GM04504 (cell line): ENCODE measurements at places on chromosomes 7 and 10.

DNA sequence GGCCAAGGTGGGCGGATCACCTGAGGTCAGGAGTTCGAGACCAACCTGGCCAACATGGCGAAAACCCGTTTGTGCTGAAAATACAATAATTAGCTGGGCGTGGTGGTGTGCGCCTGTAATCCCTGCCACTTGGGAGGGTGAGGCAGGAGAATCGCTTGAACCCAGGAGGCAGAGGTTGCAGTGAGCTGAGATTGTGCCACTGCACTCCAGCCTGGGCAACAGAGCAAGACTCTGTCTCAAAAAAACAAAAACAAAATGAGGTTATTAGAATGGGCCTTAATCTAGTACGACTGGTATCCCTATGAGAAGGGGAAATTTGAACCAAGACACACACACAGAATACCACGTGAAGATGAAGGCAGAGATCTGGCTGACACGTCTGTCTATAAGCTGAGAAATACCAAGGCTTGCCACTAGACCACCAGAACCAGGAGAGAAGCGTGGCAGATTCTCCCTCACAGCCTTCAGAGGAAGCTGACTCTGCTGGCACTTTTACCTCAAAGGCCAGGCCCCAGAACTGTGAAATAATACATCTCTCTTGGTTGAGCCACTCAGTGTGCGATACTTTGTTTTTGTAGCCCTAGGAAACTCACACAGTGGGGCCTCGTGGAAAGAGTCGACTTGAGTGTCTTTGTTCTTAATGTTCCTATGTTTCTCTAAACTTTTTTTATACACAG lies 59.6 kb downstream of the TMEM209 start:
- no peak for DNase-seq

- no peak for DNase-seq
Observed at GRCh38 chr10:132066812-132067211, 1.1 kb downstream of the JAKMIP3 start.

DNA sequence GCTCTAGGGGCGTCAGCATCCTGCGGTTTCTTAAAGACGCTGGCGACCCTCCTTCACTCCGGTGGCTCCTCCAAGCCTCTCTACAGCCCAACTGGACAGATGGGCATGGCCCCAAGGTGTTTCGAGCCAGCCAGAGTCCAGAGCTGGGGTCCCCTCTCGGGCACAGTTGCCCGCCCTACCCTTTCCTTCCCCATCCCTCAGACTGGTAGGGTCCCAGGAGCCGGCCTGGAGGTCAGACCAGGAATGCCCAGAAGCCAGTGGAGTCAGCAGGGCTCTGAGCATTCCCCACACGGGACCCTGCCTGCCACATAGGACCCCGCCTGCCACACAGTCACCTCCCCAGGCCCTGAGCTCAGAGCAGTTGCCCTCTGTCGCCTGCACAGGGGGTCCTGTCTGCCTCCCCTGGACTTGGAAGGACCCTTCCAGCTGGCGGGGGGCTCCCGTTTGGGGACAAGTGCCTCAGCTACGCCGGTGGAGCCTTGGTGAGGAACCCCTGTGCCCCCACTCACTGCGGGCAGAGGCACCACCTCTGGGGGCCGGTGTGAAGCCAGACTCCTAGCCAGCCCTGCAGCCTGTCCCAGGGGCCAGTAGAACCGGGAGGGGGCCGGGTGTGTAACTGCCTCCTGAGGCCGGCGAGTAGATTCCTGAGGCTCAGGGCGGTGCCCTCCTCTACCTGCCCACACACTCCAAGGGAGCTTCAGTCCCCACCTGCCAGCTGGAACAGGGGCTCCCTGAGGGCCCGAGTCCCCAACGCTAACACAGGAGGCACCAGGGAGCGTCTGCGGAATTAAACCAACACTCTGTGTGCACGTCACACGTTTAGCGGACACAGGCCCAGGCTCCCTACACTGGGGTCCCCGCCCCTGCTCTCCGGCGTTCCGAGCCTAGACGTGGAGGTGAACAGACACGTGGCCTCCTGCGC lies 19.4 kb upstream of the PDGFA start:
- DNase-seq: no peak

DNA sequence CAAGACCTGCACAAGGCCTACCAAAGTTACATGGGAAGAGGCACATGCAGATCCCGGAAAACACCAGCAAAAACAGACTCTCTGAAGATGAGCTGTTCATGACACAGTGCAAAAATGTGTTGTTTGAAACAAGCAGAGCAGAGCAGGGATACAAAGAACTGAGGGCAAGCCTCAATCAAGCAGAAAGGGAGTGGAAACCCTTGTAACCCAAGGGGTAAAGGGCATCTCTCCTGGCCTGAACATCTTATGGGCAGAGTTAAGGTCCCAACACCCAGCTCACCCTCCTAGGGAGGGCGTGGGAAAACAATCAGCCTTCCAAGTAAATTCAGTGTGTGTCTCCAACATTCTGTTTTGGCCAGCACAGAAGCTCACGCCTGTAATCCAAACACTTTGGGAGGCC lies 10.5 kb downstream of the PSPH start:
- DNase-seq: no peak

- DNase-seq: no peak
Observed at GRCh38 chr7:45055016-45055415, 33.8 kb downstream of the NACAD start.
